ENCODE measurements at places on chromosomes 2 and 18.

- no peak for DNase-seq
These were observed 21.4 kb downstream of the CHMP1B start for GRCh38 chr18:11872479-11873136.

DNA sequence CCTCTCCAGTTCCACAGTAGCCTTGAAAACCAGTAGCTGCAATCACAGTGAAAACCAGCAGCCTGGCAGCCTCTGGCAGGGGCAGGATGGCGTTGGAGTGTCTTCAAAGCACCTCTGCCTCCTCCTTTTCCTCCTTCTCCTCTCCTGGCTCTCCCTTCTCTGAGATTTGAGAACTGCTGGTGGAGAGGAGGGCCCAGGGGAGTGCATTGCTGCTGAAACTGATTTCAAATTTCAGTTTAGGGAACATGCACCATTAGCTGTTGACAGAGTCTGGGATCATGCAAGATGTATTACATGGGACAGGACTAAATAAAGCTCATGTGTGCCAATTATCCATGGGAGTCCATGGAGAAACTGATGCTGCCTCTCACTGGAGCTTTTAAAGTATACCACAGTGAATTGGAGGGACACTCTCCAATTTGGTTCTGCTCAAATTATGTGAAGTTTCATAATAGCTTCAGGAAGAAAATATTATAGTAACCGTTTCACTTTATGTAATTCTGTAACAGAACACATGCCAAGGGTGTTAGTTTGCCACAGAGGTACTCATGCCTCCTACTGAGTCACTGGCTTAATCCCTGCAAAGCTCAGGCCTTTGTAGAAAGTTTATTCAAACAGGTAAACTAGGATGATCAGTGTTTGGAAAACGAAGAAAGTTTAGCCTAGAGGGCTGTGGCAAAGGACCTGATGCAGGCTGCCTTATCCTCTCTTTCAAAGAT is 146.1 kb downstream of the PRPF40A start:
- no peak for DNase-seq

DNA sequence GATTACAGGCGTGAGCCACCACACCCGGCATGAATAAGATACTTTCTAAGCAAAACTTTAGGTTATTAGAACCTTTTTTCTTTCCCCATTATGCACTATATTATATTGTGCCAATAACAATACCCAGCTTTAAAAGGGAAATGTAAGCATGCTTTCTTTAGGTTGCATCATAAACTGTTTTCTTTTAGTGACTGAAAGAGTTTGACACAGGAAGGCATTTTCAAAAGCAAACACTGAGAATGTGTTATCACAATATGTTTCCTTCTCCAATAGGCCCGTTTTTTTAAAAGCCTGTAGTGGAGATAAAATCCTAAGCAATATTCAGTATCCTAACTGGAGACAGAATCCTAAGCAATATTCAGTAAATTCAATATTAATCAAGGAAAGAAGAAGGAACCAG is 16.7 kb upstream of the EPB41L5 start:
- DNase-seq = no peak

DNA sequence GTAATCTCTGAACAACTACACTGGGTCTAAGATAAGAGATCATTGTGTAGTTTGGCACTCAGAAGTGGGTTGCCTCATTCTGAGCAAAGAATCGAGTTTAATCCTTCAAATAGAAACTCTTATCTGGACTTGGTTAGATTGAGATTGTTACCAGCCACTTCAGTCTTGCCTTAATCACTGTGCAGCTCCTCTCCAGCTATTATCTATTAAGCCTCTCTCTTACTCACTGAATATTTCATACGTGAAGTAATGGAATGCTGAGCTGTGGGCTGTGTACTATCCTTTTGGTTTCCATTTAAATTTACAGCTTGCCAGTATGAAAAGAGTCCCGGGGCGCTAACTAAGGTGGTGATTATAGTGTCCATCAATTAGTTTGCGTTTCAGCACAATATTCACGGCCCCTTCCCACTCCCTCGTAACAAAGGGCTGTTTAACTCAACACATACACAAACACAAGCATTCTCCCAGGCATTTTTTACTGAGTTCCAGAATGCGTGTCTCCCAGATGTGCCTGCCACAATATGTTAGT is 65.7 kb upstream of the NCKAP5 start:
- no peak for DNase-seq

- no peak for DNase-seq
These were observed 552.5 kb upstream of the CRIM1 start for GRCh38 chr2:35803126-35803525.

GRCh38 chr18:32607816-32608215 is 137.1 kb upstream of the GAREM1 start:
- DNase-seq = no peak

Data from mucosa of descending colon (tissue), 3 donors.